HepG2 (cell line): ENCODE measurements at places on chromosomes 2 and 18. TPM values are rescaled to one million over a fixed set of nuclear protein-coding genes. Genes with fewer than 3 reads are reported as not detected.
A peak's percentile ranks its signal among the peaks of the same experiment; 100 is the strongest.

The MC2R gene
- not detected in 2 replicates for total RNA-seq

The IRS1 gene
- total RNA-seq, result 7.9 and 8.7 TPM in 2 replicates

The ASXL3 gene
- not detected in 2 replicates for total RNA-seq

The NAB1 gene
- total RNA-seq, result 46.0 and 51.2 TPM in 2 replicates

The EIF4E2 gene
- total RNA-seq, result 101 and 128 TPM in 2 replicates

The CYP26B1 gene
- 0.06 and 0.07 TPM in 2 replicates for total RNA-seq

GRCh38 chr2:36404754-36405153, 49.2 kb downstream of the CRIM1 start:
- no peak for DNase-seq
- H3K4me3 ChIP-seq, result no peak overlapping the region
- peaks cover 8% of the 10 kb centered on the region for H3K36me3 ChIP-seq
- no peak overlapping the region for H3K27ac ChIP-seq

- DNase-seq, result no peak
- H3K36me3 ChIP-seq, result no peaks in the 10 kb centered on the region
- H3K27ac ChIP-seq, result no peak overlapping the region
- peaks cover 21% of the 10 kb centered on the region for H3K4me1 ChIP-seq
- H3K4me3 ChIP-seq, result no peak overlapping the region
- H3K27me3 ChIP-seq, result no peaks in the 10 kb centered on the region
Measured at GRCh38 chr2:215811409-215812345, 201.7 kb downstream of the MREG start.

DNA sequence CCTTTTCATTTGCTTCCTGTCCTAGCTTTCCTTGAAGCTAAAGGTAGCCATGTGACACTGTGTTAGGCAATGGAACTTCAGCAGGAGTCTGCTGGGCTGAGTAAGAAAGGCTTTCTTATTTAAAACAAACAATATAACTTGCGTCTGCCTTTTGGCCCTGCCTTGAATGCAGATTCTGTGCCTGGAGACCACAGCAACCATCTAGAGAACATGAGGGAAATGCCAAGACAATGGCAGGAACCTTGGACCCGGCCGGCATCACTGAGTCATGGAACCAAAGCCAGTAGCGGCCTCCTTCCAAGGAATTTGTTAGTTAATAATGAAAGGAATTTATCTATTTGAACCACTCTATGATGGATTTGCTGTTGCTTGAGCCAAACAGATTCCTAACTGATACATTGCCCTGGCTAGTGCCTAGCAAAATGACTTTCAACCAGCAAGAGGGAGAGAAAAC, 207.5 kb upstream of the EPHA4 start:
- no peak overlapping the region for H3K4me3 ChIP-seq
- H3K27me3 ChIP-seq, result no peaks in the 10 kb centered on the region
- no peak overlapping the region for H3K27ac ChIP-seq
- H3K4me1 ChIP-seq, result no peaks in the 10 kb centered on the region
- DNase-seq, result no peak

- H3K4me3 ChIP-seq, result no peak overlapping the region
- no peaks in the 10 kb centered on the region for H3K4me1 ChIP-seq
- no peak overlapping the region for H3K27ac ChIP-seq
- H3K27me3 ChIP-seq, result peaks cover 3% of the 10 kb centered on the region
- H3K36me3 ChIP-seq, result no peaks in the 10 kb centered on the region
Measured at GRCh38 chr18:47036298-47036874, 965 bp upstream of the ELOA2 start.

- H3K4me1 ChIP-seq, result no peaks in the 10 kb centered on the region
- no peak overlapping the region for H3K27ac ChIP-seq
- DNase-seq, result no peak
- no peaks in the 10 kb centered on the region for H3K36me3 ChIP-seq
- H3K4me3 ChIP-seq, result no peak overlapping the region
Measured at GRCh38 chr2:133148187-133148586, 420.1 kb downstream of the NCKAP5 start.

- no peaks in the 10 kb centered on the region for H3K27me3 ChIP-seq
- no peaks in the 10 kb centered on the region for H3K4me1 ChIP-seq
- no peak for DNase-seq
- no peaks in the 10 kb centered on the region for H3K36me3 ChIP-seq
Measured at GRCh38 chr2:197786010-197786877, 1.1 kb upstream of the BOLL start.

- H3K27me3 ChIP-seq, result peaks cover 18% of the 10 kb centered on the region
- H3K27ac ChIP-seq, result no peak overlapping the region
- peaks cover 17% of the 10 kb centered on the region for H3K4me1 ChIP-seq
- no peak for DNase-seq
- H3K36me3 ChIP-seq, result no peaks in the 10 kb centered on the region
Measured at GRCh38 chr2:232350804-232351685, 27.5 kb upstream of the ALPP start.

- peaks cover 50% of the 10 kb centered on the region for H3K4me1 ChIP-seq
- H3K36me3 ChIP-seq, result no peaks in the 10 kb centered on the region
- no peak overlapping the region for H3K27ac ChIP-seq
- DNase-seq, result peak; percentile 37
- no peaks in the 10 kb centered on the region for H3K27me3 ChIP-seq
Measured at GRCh38 chr2:69298261-69298660, 88.8 kb downstream of the GFPT1 start.

GRCh38 chr2:74205596-74205995, 7.2 kb downstream of the MTHFD2 start:
- peaks cover 47% of the 10 kb centered on the region for H3K4me1 ChIP-seq
- no peak overlapping the region for H3K4me3 ChIP-seq
- H3K27ac ChIP-seq, result no peak overlapping the region

DNA sequence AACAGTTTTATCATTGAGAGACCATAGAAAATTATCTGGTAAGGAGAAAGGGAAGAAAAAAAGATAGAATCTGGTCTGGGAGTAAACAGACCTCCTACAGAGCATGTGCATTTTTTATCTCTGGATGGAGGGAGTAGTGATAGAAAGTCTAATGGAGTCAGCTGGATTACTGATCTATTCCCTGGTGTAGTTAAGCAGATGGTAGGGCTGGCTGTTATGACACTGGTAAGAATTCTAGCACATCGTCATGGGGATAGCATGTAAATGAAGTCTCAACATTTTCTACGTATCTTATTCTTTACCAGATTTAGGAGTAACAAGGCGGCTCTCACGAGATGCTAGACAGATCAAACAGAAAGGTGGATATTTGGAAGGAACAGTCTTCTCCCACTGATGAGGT, 407.4 kb downstream of the NRXN1 start:
- DNase-seq, result no peak
- H3K36me3 ChIP-seq, result no peaks in the 10 kb centered on the region
- no peaks in the 10 kb centered on the region for H3K4me1 ChIP-seq
- H3K27me3 ChIP-seq, result no peaks in the 10 kb centered on the region

GRCh38 chr2:172677363-172677762, 58.3 kb upstream of the RAPGEF4 start:
- no peak for DNase-seq
- no peaks in the 10 kb centered on the region for H3K36me3 ChIP-seq
- no peaks in the 10 kb centered on the region for H3K27me3 ChIP-seq
- no peak overlapping the region for H3K4me3 ChIP-seq

DNA sequence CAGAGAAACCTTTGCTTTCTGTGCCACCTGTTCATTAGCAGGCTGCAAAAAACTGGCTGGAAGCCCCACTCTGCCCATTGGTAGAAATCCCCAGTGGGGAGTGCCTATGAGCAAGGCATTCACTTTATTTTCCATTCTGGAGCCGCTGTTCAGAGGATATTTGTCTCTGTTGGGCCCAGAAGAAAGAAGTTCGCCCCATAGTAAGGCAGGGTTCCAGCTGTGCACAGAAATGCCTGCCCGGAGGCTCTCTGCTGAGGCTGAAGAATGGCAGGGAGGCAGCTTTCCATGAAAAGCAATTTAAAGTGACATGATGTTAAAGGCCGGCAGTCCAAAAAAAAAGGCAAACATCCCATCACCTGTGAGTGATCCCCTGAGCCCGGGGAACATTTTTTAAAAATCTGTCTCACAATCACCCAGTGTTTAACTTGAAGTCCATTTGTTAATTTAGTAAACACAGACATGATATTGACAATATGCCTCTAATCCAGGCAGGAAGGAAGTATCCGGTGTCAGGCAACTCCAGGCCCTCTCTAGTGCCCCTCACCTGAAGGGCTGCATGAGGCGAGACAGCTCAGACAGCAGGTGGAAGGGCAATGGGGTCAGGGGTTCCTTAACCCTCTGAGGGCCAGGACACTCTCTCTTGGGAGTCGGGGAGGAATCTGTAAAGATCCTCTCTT, 265.1 kb upstream of the SIX2 start:
- H3K27me3 ChIP-seq, result no peaks in the 10 kb centered on the region; the same call in 1 of the 3 replicates
- DNase-seq, result peak; percentile 95
- H3K4me3 ChIP-seq, result peak overlapping the region; percentile 42
- peaks cover 87% of the 10 kb centered on the region for H3K4me1 ChIP-seq
- no peaks in the 10 kb centered on the region for H3K36me3 ChIP-seq
- peak overlapping the region; percentile 42 for H3K27ac ChIP-seq

- H3K27ac ChIP-seq, result no peak overlapping the region
- no peaks in the 10 kb centered on the region for H3K4me1 ChIP-seq
- H3K36me3 ChIP-seq, result peaks cover 33% of the 10 kb centered on the region
- H3K4me3 ChIP-seq, result no peak overlapping the region
Measured at GRCh38 chr2:241724975-241725870, 9.2 kb upstream of the D2HGDH start.

GRCh38 chr2:64857581-64858471, 131.4 kb upstream of the SLC1A4 start:
- no peak overlapping the region for H3K27ac ChIP-seq
- peak overlapping the region; percentile 57 for H3K4me3 ChIP-seq
- H3K36me3 ChIP-seq, result no peaks in the 10 kb centered on the region
- peaks cover 58% of the 10 kb centered on the region for H3K4me1 ChIP-seq
- no peak for DNase-seq

GRCh38 chr18:63107171-63107845, 212.3 kb downstream of the BCL2 start:
- no peaks in the 10 kb centered on the region for H3K4me1 ChIP-seq
- peaks cover 8% of the 10 kb centered on the region; the same call in 1 of the 3 replicates for H3K27me3 ChIP-seq
- no peaks in the 10 kb centered on the region for H3K36me3 ChIP-seq
- H3K4me3 ChIP-seq, result no peak overlapping the region
- no peak for DNase-seq
- no peak overlapping the region for H3K27ac ChIP-seq
